Activated T-cell treated with anti-CD3 and anti-CD28 coated beads for 4 hours (primary cell): ENCODE measurements at places on chromosomes 16 and 17.

GRCh38 chr16:70253291-70254106 is 1.8 kb upstream of the EXOSC6 start:
- no peak for DNase-seq

DNA sequence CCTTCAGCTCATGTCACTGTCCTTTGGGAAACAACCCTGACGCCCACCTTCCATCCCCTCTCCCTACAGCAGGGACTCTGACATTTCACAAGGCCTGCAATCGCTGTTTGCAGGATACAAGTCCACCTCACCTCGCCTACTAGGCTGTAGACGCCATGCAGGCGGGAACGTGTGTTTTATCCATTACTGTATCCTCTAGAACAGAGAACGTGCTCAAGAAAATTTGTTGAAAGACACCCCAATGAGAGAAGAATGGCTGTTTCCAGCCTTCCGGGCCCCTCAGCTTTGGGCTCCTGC is 1.5 kb upstream of the TTYH2 start:
- no peak for DNase-seq

DNA sequence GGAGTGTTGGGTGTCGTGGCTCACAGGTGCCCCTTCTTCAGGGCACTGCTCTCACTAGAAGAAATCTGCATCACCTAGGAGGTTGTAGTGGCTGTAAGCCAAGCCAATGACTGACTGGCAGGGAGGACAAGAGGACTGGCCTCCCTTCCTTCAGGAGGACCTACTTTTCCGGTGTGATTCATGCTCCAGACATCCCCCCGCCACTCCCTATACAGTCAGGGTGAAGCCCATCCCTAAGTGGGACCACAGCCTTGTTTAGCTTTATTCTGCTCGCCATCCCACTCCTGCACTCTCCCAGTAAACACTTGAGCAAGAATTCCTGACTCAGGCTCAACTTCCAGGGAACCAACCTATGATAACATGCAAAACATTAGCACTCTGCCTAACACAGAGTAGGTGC is 67.0 kb downstream of the PLCG2 start:
- DNase-seq, result no peak

GRCh38 chr16:85383836-85384832 is 229.0 kb upstream of the GSE1 start:
- no peak for DNase-seq

- peak; percentile 40 for DNase-seq
Observed at GRCh38 chr17:50872710-50873424, 6.7 kb upstream of the TOB1 start.

GRCh38 chr17:58632324-58633314 is 59.2 kb downstream of the TEX14 start:
- no peak for DNase-seq

GRCh38 chr17:32192379-32192778 is 50.1 kb downstream of the RHOT1 start:
- no peak for DNase-seq

GRCh38 chr17:57365420-57365819 is 109.1 kb downstream of the MSI2 start:
- no peak for DNase-seq

GRCh38 chr16:27199736-27200135 is 3.6 kb upstream of the KDM8 start:
- no peak for DNase-seq

GRCh38 chr16:56289416-56289815 is 98.1 kb downstream of the GNAO1 start:
- DNase-seq, result no peak

DNA sequence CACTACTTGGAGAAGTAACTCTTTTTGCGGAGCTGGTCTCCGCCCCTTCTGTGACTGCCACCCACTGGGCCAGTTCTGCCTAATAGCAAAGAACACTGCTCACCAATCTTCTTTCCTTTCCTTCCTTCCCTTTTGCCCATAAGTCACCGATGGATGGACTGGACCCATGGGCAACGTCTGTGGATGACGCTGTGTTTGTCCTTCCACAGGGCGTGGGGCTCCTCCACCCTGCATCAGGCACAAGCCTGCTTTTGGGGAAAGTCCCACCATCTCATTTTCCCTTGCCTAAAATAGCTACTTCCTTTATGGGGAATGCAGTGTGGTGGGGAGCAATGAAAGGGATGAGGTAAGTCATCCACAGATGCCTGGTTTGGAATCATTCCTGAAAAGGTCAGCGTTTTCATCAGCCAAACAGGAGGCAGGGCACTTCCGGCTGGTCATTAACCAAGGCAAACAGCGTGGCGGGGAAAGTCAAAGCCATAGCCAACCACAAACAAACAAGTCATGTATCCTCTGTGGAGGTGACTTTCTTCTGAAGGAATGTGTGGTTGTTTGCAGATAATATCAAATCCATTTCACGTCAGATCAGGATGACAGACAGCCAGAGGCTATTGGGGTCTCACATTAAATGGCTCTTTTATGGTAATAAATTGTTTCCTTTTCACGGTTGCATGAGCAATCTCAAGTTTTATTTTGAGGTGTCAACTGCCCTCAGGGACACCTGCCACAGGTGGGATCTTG is 30.7 kb upstream of the MED9 start:
- no peak for DNase-seq

DNA sequence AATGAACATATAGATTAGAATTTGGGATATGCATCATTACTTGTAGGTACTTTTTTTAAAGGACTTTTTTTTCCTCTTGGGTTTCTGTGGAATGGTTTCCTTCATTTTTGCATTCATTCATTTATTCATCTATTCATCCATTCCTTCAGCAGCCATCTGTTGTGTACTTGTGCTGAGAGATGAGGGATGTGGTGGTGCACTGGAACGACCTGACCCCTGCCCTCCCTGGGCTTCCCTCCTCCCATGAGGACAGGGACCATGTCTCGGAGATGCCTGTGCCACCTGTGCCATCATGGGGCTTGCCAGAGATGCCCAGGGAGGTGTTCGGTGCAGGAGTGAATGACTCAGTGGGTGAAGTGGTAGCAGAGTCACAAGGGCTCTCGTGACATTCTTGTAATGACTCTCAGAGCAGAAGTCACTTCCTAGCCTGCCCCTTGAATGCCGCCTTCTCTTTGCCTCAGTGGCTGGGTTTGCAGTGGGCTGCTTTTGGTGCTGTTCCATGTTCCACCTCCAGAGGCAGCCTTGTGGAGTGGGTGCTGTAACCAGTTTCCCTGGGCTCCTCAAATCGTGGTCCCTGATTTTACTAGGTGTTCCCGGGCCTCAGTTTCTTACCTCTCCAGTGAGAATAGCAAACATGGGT is 43.9 kb downstream of the CLEC16A start:
- DNase-seq, result peak; percentile 40

GRCh38 chr17:40352779-40353394 is 11.7 kb downstream of the GJD3 start:
- no peak for DNase-seq

DNA sequence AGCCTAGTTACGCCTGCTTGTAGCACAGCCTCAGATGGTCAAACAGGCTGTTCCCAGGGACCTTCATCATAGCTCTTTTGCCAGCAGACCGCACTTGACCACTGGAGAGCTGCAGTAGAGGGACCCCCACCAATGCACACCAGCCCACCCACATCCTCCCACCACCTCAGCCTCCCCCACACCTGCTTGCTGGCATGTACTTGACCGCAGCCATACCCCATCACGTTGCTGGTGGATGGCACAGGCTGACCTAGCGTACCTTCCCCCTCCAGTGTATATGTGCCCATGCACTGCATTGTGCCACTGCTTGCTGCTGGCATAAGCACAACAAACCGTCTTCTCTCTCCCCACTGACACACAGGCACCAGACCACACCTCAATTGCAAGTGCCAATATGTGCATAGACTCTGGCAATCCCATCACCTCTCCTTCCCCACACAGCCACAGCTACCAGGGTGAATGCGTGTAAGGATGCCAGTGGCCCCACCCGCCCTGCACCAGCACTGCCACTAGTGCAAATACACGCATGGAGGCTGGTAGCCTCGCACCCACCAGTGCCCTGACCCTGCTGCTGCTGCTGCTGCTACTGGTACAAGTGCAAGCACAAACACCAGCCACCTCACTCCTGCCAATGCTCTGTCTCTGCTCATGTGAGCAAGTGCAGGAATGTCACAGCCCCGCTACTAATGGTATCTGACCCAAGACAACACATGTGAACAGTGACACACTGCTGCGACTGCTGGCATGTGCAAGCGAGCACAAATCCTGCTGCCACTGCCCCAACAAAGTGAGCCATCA is 1377.6 kb downstream of the CDH11 start:
- DNase-seq, result no peak
